ENCODE measurements at places on chromosomes 4 and X. TPM values are rescaled to one million over a fixed set of nuclear protein-coding genes. Genes with fewer than 3 reads are reported as not detected.

The RNF113A gene
- 41.4 TPM for total RNA-seq

The NDST3 gene
- total RNA-seq, result not detected

The GAGE12C gene
- total RNA-seq, result not detected

The SLC38A5 gene
- 17.0 TPM for total RNA-seq

DNA sequence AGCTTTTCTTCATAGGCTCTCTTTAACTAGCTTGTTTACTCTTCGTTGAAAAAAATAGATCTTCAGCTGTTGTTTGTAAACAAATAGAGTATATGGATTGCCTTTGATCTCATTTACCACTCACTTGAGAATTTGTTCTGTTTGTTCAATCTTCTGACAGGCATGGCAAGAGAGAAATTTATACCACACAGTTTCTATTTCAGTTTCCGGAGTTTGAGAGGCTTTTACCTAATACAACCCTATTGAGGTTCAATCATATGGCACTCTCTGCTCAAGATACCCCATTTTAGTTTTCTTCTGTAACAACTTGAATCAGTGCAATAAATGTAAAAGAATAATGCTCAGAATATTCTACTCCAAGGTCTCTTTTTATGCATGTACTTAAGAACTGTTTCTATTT lies 148.0 kb downstream of the EMCN start:
- DNase-seq, result no peak

GRCh38 chr4:40953283-40954087 lies 203.7 kb downstream of the NSUN7 start:
- no peak for DNase-seq

DNA sequence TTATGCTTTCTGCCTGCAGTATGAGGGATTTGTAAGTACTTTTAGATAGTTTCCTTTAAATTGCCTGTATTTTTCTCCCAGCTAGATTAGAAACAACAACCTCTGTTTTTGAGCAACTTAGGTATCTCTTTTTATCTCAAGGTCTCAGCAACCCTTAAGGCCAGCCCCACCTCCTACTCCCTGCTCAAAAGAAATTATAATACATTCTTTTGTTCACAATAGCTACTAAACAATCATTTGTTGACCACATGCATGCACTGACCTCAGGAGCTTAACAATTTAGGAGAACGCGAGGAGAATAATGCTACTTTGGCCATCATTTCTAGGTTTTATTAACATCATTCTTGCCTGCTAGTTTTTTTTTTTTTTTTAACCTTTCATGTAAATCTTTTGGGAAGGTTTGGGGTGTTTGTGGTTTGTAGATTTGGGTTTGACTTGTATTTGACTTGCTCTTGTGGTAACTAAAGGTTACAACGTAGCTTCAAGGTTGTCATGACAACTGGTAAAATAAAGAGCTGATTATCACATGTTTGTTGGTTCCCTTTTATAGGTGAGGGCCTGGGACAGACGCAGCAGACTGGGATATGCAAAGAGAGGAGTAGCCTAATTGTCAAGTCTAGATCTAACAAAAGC lies 145.4 kb upstream of the PLAC1 start:
- no peak for DNase-seq

DNA sequence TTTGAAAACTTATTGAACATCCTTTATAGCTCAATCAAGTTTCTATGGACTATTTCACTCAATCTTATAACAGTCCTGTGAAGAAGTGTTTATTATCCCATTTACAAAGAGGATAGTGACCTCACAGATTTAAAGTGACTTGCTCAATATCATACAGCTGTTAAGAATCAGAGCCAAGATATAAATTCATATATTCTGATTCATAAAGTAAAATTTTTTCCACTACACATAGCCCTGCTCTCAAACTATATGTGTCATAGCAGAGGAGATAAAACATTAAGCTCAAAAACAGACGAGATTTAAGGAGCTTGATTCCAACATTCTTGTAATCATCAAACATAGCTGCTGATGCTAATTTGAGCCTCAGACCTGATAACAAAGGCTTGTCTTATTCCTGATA lies 226.8 kb downstream of the CAMK2D start:
- DNase-seq, result no peak

- DNase-seq, result no peak
Measured at GRCh38 chr4:80197601-80198440, 518 bp downstream of the PRDM8 start.
